ENCODE measurements at places on chromosomes 5 and 9. TPM values are rescaled to one million over a fixed set of nuclear protein-coding genes. Genes with fewer than 3 reads are reported as not detected.

- no peak for DNase-seq
Observed at GRCh38 chr5:148833122-148833521, 6.7 kb downstream of the ADRB2 start.

GRCh38 chr5:29899583-29899982 lies 1293.9 kb upstream of the CDH6 start:
- no peak for DNase-seq

GRCh38 chr9:104927912-104928740 lies at the start of gene ABCA1:
Gene ABCA1 (minus strand): TSS chr9:104928155. CDS start chr9:104903679, 24,476 bp downstream.
- DNase-seq, result peak; percentile 56

GRCh38 chr9:127143920-127144465 lies 21.6 kb upstream of the ANGPTL2 start:
- no peak for DNase-seq

GRCh38 chr9:81002242-81002641 lies 687.1 kb downstream of the TLE1 start:
- peak; percentile 56 for DNase-seq

- no peak for DNase-seq
Observed at GRCh38 chr9:116361547-116361946, 208.0 kb downstream of the PAPPA start.

GRCh38 chr9:84304166-84304565 lies 36.4 kb downstream of the SLC28A3 start:
- DNase-seq, result no peak

CNTNAP3 gene
- total RNA-seq, result 9.1 TPM

SRD5A1 gene
- total RNA-seq, result 14.8 TPM

Measured in bronchial epithelial cell (primary cell).